ENCODE measurements at places on chromosomes 4 and X.

DNA sequence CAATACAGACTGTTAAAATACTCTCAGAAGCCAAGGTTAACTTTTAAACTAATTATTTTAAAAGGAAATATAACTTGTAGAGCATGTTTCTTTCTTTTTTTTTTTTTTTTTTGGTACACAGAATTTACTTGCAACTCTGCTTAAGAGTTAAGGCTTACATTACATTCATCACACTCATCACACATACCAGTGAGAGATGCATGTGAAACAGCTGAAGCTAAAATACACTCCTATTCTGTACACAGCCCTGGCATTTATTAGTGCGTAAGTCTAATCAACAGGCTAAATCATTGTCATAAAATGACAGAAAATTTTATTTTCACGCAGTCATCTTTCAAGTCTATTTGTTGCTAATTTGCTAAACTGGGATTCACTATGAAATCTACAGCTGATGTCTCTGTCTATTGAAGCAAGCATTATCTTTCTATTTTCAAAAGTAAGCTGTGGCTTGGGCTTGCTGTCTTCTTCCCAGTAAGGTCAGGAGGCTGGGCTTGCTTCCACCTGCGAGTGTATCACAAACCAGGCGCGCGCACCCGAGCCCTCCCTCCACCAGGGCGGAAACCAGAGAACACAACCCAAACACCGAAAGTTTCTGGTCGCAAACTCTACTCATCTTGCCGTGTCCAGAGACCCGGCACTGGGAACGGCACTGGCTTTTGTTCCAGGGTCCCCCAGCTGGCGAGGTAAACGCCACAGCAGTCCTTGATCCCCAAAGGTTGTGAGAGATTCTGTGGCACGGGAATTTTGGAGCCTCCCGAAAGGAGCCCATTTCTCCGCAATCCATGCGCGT, 3.9 kb downstream of the MAML3 start:
- no peak for DNase-seq

GRCh38 chrX:45794995-45795337, 594.3 kb upstream of the DIPK2B start:
- DNase-seq = no peak

DNA sequence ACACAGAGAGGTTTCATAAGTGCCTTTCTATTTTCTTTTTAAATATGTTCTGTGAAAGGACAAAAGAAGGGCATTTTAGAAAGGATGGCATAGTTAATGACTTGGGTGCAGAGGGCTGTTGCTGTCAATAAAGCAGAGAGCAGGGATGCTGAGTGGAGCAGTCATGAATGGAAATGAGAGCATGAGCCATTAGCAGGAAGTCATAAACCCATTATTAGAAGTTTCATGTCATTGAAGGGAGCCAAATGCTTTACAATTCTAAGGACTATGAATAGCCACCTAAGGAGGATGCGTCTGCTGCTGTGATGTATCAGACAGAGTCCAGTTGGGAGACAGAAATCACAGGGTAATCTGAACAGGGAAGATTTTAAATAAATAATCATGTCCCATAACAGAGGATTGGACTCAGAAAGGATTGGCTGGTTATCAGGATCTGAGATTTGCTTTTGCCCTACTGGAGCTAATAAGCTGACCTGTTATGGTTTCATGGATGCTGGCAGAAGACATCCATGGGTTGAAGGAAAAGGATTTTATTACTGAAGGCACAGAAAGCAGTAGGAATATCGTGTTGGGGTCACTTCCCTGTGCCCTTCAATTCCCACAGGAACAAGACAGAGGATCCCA, 47.5 kb upstream of the WDR19 start:
- no peak for DNase-seq

DNA sequence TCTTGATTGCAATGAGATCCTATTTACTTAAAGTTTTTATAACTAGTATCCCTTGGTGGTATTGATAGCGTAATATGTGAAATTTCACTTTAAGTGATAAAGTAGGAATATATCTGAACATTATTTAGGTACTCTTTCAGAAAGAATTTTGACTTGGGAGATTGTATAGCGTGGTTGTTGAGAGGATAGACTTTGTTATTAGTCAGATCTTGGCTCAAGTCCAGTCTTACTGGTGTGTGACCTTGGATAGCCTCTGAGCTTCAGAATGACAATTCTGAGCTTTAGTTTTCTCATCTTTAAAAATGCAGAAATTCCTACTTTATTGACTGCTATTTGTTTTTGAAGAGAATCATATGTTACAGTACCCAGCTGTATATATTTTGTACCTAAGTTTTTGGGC, 32.6 kb downstream of the DCK start:
- no peak for DNase-seq

DNA sequence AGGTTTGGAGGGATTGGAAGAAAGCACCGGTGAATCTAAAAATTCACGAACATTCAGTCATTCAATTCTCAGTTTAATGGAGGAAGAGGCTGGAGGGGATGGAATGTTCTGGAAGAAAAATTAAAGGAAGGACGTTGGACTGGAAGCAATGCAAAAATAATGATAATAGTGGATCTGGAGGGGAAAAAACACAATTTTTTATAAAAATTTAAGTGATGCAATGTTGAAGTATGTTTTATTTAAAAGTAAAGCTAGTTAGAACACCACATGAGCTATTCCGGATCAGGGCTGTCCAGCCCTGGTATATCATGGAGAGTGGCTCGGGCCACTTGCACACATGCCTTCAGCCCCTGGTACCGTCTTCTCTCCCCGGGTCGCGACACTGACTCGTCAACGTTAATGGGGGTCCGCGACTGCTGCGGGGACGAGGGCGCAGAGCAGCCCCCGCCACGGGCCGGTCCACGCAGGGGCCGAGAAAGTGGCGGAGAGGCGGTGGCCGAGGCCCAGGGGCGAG, 204.6 kb downstream of the TENM3 start:
- DNase-seq = no peak

- DNase-seq = no peak
Observed at GRCh38 chrX:85504381-85504780, 124.9 kb upstream of the POF1B start.

- no peak for DNase-seq
Observed at GRCh38 chrX:52852110-52852860, 15.6 kb downstream of the XAGE3 start.

Data from GM18507 (cell line).